ENCODE measurements at places on chromosomes 6 and 20. TPM values are rescaled to one million over a fixed set of nuclear protein-coding genes. Genes with fewer than 3 reads are reported as not detected.
A peak's percentile ranks its signal among the peaks of the same experiment; 100 is the strongest.

Gene TFAP2B
- not detected for total RNA-seq

Gene POFUT1
- total RNA-seq = 23.4 TPM

Gene GRM1
- 0.41 TPM for total RNA-seq

DNA sequence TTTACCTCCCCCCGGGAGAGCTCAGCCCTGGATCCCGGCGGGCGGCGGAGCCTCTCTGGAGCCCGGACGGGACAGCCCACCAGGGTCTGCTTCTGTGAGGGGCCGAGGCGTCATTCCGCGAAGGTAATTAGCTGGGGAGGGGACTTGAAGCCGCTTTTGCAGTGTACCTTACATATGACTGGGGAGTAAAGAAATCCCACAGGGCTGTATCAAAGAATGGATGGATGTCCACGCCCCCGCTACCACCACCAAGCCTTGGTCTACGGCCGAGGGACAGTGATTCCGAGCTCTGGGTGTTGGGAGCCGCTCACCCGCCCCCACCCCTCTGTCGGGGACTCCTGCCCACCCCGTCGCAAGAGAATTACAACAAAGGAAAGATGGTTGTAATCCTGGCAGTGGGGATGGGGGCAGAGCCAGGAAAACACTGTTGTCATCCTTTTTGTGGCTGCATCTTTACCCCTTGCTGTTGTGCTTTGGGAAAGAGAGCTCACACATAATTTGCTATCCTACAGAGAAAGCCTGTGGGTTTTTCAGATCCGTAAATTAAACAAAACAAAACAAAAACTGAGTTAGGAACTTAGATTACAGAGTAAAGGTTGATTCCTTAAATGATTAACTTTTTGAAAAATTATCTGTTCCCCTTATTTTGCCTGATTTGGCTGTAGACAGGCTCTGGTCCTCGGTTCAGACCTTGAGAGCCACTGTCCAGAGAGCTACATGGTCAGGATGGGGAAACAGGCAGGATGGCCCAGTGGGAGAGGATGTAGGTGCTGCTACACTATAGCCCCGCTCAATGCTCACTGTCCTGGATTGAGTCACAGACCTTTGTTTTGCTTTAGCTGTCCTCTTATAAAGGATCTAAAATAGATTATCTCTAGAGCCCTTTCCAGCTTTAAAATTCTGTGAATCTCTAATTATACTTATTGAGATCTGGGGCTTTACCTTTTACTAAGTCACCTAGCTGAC, 997 bp upstream of the FBXO30 start:
- no peaks in the 10 kb centered on the region for H3K27me3 ChIP-seq
- peak overlapping the region; percentile 89 for H3K4me3 ChIP-seq
- peak overlapping the region; percentile 94 for H3K27ac ChIP-seq
- no peaks in the 10 kb centered on the region for H3K36me3 ChIP-seq

DNA sequence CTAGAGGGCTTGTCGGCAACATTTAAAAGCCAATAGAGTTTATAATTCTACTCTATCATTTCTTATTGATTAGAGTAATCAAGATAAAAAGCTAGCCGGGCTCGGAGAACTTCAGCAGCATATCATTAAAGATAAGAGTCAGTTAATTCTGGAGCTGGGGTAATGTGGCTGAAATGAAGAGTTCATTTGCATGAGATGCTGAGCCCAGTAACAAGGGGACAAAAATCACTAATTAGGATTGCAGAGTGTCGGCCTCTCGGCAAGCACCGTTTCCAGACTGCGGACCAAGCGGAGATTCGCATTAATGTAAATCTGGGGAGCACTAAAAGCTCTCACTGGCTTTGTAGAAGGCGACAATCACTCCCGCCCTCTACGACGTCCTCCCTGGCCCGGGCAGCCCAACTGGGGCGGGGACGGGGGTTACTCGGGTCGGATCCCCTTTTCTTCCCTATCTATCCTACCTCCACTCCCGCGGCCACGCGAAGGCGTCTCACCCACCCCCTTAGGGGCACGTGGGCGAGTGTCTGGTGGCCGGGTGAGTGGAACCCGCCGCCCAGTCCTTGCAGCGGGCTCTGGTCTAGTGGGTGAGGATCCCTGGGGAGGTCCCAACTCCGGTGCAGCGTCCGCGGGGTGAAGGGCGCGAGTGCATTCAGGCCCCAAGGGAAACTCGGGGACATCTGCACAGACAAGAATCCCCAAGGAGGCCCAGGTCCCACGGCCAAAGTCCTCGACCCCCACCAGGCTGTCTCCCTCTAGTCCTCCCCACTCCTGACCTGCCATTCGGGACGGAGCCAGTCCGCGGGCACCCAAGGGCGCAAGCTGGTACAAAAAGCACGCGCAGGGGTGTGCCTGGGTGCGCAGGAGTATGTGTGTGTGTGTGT, 42.2 kb upstream of the OSTM1 start:
- peak overlapping the region; percentile 66 for H3K4me3 ChIP-seq
- H3K36me3 ChIP-seq = no peaks in the 10 kb centered on the region
- DNase-seq = no peak

GRCh38 chr20:41038878-41039404, 10.3 kb downstream of the TOP1 start:
- H3K27me3 ChIP-seq = peaks cover 33% of the 10 kb centered on the region
- no peak overlapping the region for H3K4me3 ChIP-seq
- H3K36me3 ChIP-seq = peaks cover 11% of the 10 kb centered on the region
- H3K4me1 ChIP-seq = peaks cover 63% of the 10 kb centered on the region

DNA sequence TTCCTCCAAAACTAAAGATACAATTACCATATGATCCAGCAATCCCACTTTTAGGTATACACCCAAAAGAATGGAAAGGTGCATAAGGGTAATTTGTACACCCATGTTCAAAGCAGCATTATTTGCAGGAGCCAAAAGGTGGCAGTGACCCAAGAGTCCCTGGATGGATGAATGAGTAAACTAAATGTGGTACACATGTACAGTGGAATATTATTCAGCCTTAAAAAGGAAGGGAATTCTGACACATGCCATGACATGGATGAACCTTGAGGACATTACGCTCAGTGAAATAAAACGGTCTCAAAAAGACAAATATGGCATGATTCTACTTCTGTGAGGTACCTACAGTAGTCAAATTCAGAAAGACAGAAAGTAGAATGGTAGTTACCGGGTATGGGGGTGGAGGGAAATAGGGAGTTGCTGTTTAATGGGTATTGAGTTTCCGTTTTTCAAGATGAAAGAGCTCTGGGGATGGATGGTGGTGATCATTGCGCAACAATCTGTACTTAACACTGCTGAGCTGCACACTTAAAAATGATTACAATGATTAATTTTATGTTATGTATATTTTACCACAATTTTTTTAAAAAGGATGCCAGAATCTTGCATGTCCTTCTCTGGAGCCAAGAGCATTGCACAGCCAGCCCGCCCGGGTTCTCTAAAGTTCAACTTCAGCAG, 518.9 kb upstream of the JARID2 start:
- H3K27me3 ChIP-seq = peaks cover 4% of the 10 kb centered on the region
- H3K4me3 ChIP-seq = no peak overlapping the region
- DNase-seq = no peak
- H3K27ac ChIP-seq = no peak overlapping the region
- H3K36me3 ChIP-seq = peaks cover 3% of the 10 kb centered on the region

DNA sequence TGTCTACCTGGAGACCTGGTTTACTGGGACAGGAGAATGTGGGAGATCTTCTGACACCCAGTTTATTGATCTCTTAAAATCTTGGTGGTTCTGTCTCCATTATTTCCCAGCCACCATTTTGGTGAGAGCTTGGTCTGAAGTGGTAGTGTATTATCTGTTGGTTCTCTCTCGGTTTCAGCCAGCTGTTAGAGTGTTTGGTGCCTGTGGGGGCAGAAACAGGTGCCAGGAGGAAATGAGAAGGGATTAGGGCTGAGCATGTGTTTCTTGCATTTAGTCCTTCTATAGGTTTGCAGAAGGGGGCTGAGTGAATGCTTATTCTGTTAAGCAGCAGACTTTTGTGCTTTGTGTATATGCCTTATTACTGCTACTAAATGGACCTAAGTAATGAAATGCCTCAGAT, 9.6 kb downstream of the JARID2 start:
- H3K4me3 ChIP-seq = peak overlapping the region; percentile 86
- peaks cover 100% of the 10 kb centered on the region for H3K4me1 ChIP-seq
- DNase-seq = no peak

GRCh38 chr6:17998003-17998402, 10.6 kb upstream of the KIF13A start:
- no peaks in the 10 kb centered on the region for H3K27me3 ChIP-seq
- H3K36me3 ChIP-seq = no peaks in the 10 kb centered on the region
- H3K27ac ChIP-seq = no peak overlapping the region
- no peak for DNase-seq
